COLO829 (cell line): ENCODE measurements at places on chromosomes 13 and 19.

DNA sequence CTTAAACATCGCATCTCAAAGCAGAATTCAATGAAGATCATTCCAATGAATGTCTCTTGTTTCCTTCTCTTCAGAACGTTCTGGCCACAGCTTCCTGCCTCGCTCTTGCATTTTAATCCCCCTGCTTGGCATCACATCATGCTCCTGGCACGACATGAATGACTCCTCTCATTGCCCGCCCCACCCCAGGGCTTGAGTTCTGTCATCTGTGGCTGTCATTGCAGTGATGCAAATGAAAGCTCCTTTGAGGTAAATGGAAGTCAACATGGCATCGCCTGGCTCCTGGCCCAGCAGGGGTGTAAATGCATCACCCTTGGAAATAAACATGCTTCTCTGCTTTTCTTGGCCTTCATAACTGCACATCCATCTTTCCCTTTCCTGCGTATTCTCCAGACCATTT is 48.6 kb downstream of the SCEL start:
- peak; percentile 83 for DNase-seq

DNA sequence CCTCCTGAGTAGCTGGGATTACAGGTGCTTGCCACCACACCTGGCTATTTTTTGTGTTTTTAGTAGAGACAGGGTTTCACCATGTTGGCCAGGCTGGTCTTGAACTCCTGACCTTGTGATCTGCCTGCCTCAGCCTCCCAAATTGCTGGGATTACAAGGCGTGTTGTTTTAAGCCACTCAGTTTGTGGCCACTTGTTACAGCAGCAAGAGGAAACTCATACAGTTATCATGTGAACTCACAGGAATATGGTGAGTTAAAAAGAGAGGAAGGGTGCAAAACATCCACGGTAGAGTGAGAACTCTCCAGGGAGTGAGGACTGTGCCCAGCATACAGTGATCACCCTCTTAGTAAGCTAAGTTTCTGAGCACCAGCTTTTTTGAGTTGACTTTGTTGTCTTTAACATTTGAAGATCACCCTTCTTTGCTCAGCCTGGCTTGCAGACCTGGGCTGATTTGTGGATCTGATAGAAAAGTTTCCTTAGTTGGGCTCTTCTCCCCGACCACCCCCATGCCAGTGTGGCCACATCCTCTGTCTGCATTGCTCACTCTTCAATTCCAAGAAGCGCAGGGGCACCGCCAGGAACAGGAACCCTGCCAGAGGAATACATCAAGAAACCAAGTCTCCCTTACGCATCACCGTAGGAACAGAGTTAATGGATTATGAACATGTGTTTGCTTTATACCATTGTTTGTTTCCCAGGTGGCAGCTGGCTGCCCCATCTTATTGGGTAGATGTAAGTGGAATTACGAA is 16.0 kb downstream of the ALOX5AP start:
- no peak for DNase-seq

- no peak for DNase-seq
Measured at GRCh38 chr19:531753-532560, at the start of gene CDC34. CDC34 (plus strand) TSS chr19:531760; CDS start chr19:531932, 172 bp downstream.

DNA sequence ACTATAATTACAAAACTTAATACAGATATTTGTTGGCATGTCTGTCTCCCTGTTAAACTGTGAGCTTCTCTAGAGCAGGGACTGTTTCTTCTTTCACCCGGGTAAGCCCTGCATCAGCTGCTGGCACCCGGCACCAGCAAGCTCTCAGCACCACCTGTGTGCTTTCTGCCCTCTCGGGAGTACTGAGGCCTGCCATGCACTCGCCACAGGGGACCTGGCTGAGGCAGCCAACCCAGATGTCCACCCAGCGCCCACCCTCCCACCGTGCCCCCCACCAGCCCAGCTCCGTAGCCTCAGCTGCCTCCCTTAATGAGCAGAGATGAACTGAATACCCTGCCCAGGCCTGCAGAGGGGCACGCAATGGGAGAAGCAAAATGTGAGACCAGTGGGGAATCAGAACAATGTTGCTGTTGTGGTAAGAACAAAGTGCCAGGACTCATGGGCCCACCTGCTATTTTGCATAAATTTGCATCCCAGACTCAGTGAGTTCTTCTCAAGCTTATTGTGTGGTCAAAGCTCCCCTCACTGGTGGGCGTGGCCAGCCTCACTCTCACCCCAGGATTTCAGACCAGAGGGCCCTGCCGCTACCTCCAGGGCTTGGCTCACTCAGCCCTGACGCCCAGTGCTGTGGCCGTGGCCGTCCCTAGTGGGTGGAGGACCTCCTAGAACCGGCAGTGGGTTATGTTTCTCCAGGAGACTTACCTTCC is 14.6 kb upstream of the SERPINE3 start:
- no peak for DNase-seq

- no peak for DNase-seq
Measured at GRCh38 chr13:31327182-31327860, 127.5 kb downstream of the B3GLCT start.

GRCh38 chr19:49559928-49560327 is 20.4 kb downstream of the NOSIP start:
- DNase-seq, result no peak

GRCh38 chr19:58084596-58085347 is 13.3 kb downstream of the ZSCAN18 start:
- no peak for DNase-seq

- DNase-seq, result no peak
Measured at GRCh38 chr19:56218961-56219360, 16.9 kb downstream of the ZSCAN5C start.

DNA sequence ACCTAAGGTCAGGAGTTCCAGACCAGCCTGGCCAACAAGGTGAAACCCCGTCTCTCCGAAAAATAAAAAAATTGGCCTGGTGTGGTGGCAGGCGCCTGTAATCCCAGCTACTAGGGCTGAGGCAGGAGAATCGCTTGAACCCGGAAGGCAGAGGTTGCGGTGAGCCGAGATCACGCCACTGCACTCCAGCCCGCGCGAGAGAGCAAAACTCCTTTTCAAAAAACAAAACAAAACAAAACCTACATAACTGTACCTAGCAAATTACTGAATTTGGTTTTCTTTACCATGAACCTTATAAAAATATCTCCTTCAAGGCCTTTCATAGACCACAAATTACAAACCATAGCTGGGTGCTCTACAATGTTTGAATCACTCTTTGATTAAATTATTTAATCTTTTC is 760 bp downstream of the ZNF91 start:
- no peak for DNase-seq

GRCh38 chr13:51727634-51728274 is 76.2 kb downstream of the DHRS12 start:
- DNase-seq, result no peak

- DNase-seq, result no peak
Measured at GRCh38 chr19:31882709-31883108, 462.7 kb upstream of the ZNF507 start.

GRCh38 chr19:33960566-33960965 is 163.9 kb downstream of the KCTD15 start:
- DNase-seq, result no peak

DNA sequence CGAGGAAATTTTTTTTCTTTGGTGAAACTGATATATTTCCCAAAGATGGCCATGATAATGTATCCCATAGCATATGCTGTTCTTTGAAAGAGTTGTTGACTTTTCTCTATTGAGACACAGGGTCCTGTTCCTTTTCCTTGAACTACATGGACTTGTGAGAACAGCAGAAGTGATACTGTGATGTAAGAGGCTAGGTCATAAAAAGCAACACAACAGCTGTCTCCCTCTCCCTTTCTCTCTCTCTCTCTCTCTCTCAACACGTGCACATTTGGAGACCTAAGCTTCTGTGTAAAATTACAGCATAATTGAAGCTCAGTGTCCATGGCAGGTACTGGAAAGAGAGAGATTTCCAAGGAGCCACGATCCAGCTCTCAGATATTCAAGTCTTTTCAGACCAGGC is 1712.4 kb downstream of the EFNB2 start:
- DNase-seq, result no peak

- no peak for DNase-seq
Measured at GRCh38 chr19:58563034-58563573, 4.7 kb upstream of the UBE2M start.

DNA sequence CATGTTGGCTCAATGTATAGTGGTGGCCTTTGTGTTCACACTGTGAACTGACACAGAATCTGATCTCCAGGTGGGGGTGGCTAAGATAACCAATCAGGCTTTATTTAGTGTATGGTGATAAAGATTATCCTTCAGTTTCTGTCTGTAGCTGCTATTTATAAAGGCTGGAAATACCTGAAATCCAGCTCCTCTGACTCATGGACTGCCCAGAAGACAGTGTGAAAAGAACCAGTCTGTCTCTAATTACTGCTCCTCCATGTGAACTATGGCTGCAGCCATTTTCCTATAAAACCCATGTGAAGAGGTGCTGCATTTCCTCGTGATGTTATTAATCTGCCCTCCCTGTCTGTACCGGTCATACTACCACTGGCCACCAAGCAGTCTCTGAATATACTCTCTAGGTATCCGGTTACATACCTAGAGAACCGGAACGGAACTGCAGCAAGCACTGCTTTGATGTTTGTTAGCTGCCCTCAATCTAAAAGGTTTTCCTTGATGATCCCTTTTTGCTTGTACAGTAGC is 238.0 kb downstream of the LHFPL6 start:
- DNase-seq, result no peak

- DNase-seq, result no peak
Measured at GRCh38 chr13:100560498-100561157, 28.0 kb downstream of the GGACT start.

DNA sequence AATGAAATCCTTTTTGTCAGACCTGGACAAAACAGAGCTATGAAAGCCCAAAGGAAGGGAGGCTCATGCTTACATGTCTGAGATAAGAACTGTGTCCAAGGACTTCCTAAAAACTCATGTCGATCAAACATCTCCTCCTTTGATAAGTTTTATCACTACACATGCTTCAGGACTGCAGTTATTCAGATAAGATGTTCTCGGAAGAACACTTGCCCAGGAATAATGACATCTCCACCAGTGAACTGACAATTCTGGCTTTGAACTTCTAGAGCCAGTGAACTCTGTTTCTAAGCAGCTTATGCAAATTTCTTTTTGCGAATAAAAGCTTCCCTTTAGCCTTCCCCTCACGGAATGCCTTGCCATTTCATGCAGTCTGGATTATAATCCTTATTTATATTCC is 561.6 kb downstream of the TBC1D4 start:
- DNase-seq, result no peak

DNA sequence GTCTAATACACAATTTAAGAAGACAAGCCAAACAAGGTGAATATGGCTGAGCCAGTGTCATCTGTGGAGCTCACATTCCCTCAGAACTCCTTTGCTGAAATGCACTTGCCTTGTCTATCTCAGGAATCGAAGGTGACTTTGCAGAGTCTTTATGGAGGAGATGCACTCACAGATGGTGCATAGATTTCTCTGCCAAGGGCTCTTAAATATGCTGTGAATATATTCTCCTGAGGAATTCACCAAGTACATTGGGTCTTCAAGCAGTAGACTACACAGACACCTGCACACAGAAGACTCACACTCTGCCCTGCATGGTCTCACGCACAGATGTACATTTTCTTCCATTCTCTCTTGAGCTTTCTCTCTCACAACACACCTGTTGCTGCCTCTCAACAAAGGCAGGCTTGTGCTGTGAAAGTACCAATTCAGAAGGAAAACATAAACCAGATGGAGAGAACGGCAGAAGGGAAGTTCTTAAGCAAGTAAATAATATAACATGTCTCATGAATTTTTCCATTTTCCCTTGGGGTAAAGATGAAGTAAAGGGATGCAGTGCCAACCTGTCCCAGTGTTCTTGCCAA is 174.7 kb downstream of the DLEU7 start:
- DNase-seq, result no peak

DNA sequence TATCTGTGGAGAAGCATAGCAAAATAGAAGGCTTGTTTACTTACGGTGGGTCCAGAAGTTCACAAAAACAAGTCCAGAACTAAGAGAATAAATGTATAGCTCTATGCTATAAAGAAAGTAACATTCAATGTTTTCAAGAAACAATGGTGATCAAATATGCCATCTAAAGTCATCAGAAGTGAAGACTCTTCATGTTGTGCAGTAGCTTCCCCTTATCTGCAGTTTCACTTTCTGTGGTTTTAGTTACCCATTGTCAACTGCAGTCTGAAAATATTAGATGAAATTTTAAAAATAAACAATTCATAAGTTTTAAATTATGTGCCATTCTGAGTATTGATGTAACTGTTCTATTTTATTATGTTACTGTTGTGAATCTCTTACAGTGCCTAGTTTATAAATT is 72.5 kb downstream of the EDNRB start:
- DNase-seq, result no peak

DNA sequence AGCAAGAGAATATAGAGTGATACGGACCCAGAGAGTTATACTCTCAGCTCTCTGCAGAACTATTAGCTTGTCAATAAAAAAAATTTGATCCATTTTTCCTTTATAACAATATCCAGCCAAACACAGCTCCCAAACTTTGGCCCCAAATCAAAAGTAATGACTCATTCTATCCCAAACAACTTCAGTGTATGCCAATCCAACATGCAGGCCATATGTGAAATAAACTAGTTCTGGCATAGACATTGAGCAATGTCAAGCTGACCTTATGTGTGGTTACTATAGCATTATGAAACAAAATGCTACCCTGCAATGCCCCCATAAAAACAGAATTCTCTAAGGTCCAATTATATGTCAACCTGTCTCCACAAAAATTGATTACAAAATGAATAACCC is 209.5 kb downstream of the DNAJC15 start:
- no peak for DNase-seq

GRCh38 chr13:106526738-106527444 is 8.6 kb downstream of the EFNB2 start:
- no peak for DNase-seq

DNA sequence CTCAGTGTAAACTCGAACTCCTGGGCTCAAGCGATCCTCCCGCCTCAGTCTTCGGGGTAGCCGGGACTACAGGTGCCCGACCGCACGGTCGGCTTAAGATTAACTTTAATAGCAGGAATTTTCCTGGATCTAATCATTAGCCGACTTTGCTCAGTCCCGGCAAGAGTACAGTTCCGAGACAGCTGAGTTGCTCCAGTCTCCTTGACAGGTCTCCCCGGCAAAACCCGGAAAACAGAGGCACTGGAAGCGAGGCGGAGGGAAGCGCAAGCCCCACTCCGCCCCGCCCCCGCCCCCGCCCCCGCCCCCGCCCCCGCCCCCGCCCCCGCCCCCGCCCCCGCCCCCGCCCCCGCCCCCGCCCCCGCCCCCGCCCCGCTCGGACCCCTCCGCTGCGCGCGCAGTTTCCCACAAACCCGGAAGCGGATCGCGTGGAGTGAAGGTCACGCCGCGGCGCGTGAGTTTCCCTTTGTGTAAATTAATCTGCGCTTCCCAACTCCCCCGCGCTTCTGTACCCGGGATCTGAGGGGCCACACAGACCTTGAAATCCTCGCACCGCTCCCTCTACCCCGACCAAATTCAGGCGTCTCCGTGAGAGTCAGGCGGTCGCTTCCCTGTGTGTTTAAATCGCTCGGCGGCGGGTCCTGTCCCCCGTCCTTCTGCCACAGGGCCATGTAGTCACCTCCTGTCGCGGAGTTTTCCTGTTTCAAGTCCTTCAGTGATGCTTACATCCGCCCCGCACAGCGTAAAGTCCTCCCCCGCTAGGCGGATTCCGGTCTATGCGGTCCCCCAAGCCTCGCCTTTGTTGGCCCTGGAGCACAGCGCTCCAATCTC is at the start of gene ZNF480:
Gene ZNF480 (plus strand): TSS at position 397 of the 828 bp plus-strand sequence. CDS start 3,244 bp downstream, outside the sequence.
- DNase-seq, result peak; percentile 40

- no peak for DNase-seq
Measured at GRCh38 chr13:26495750-26496149, 61.7 kb upstream of the WASF3 start.

GRCh38 chr13:37868691-37869505 is 674 bp downstream of the TRPC4 start:
- DNase-seq, result no peak
